ENCODE measurements at places on chromosomes 16 and 17.

GRCh38 chr16:21639493-21639892 lies 12.9 kb downstream of the IGSF6 start:
- DNase-seq, result no peak

DNA sequence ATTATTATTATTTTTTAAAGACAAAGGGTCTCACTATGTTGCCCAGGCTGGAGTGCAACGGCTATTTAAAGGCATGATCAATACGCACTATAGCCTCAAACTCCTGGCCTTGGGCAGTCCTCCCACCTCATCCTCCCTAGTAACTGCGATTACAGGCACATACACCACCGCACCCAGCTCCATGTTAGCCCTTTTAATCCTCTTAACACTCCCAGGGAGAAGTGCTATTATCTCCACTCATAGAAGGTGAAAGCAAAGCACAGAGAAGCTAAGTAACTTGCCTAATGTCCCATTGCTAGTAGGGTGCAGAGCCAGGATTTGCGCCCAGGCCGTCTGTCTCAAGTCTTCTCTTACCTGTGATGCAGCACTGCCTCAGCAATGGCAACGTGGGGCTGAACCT lies 5.0 kb downstream of the HAS3 start:
- DNase-seq, result no peak

- DNase-seq, result no peak
These were observed 388.4 kb upstream of the CDH11 start for GRCh38 chr16:65510241-65510640.

DNA sequence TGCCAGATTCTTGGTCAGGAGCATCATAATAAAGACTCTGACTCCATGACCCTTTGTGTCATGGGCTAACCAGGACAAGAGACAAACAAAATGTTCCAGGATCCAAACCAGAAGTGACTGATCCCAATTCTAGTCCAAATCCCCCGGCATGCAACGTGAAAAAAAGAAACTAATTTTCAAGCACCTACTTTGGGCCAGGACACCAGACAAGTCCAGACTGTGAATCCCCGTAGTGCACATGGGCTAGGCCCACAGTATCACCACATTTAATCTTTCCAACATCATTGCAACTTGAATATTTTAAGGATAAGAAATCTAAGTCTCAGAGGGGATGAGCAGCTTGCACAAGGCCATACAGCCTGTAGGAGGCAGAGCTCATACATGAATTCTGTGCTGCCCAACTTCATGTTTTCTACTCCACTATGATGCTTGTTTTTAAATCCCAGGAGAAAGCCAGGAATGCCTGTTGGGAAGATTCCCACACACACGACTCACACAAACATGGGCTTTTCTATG lies 365.7 kb downstream of the NPIPA8 start:
- no peak for DNase-seq

DNA sequence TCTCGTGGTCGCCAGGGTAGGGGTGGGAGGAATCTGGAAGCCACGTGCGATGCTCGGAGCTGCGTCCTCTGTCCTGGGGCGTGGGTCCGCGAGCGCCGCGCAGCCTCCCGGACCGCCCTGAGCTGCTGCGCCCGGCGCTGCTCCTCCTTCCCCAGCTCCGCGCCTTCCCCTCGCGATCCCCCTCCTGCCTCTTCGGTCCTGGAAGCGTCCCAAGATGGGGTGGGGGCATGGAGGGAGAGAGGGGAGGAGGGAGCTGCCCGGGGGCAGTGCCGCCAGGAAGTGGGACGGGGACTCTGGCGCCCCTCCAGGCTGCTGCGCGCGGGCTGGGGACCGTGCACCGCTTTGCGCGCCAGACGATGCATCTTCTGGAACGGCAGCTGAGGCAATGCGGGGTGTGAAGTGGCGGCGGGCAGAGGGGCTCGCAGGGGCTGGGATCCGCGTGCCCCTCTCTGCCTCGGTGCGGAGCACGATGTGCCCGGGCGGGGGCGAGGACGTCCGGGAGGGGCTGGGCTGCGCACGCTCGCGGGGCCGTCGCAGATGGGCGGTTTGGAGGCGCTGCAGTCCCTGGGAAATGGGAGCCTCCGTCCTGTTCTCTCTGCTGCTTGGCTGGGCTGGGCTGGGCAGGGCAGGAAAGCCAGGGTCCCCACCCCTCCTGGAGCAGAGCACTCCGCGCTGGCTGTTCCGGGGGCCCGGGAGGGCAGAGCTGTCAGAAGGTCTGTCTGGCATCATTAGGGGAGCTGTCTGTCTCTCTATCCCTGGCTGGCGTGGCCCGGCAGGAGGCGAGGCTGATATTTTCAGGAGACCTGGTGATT lies 388.0 kb downstream of the SEC14L1 start:
- DNase-seq, result no peak

DNA sequence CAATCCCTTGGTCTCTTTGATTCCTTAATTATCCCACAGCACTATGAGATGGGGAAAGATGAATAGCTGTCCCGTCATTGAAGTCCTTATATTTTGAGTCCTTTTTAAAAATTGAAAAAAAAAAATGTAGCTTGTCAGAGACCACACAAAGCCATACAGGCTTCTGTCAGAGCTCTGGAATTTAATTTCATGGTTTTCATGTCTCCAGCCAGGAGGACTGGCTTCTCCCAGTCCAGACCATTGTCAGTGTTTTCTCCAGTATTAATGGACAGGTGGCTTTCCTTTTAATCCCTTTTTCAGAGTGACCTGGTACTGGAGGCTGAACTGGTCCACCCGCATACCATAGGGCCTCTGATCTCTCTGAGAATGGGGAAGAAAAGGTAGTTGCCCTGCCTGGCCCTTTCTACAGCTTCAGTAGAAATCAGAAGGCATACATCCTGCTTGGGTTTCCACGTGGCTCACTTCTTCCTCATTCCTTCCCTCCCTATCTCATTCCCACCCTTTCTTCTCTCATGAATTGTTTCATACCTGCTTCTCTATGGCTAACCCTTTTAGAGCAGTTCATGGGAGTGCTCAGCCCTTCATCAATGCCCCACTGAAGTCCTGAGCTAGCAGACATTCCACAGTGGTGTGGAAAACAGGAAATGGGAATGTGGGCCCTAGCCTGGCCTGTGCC lies 29.1 kb downstream of the TRIM16 start:
- no peak for DNase-seq

- no peak for DNase-seq
These were observed 22.3 kb upstream of the POLR3E start for GRCh38 chr16:22274916-22275315.

All from activated gamma-delta T cell treated with anti-CD3 and anti-CD28 coated beads, Interleukin-2, amount 50 U/mL, for 16 hours (primary cell).